ENCODE measurements at places on chromosomes 11 and 22. TPM values are rescaled to one million over a fixed set of nuclear protein-coding genes. Genes with fewer than 3 reads are reported as not detected.

OR52E8 gene
- not detected for total RNA-seq

PRAME gene
- total RNA-seq: not detected

RIMBP3C gene
- not detected for total RNA-seq

TMPRSS5 gene
- total RNA-seq: 0.52 TPM

NRIP3 gene
- total RNA-seq: 0.50 TPM
